ENCODE measurements at places on chromosomes 13 and 19. TPM values are rescaled to one million over a fixed set of nuclear protein-coding genes. Genes with fewer than 3 reads are reported as not detected.

The CKM gene
- not detected for total RNA-seq

The ALKBH7 gene
- total RNA-seq: 62.7 TPM

The KCNC3 gene
- 23.0 TPM for total RNA-seq

The ZNF526 gene
- total RNA-seq: 19.0 TPM

The ZNF599 gene
- 8.1 TPM for total RNA-seq

The DCLK1 gene
- total RNA-seq: not detected

GRCh38 chr19:10617409-10618121 is 7.8 kb upstream of the SLC44A2 start:
- DNase-seq: no peak

DNA sequence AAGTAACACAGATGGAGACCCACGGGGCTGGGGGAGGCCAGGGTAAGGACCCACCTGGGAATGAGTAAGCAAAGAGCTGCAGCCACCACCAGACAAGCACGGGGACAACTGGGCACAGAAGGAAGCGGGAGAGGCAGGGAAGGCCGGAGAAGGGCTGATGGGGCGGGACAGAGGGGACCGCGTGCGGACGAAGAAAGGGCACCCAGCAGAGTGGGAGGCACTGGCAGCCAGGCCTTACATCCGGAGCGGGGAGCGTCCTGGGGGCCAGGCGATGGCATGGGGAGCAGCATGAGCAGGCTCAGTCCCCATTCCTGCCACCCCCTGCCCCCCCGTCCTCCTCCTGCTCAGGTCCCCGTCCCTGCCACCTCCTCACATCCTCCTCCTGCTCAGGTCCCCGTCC is 3.0 kb downstream of the PROZ start:
- no peak for DNase-seq

DNA sequence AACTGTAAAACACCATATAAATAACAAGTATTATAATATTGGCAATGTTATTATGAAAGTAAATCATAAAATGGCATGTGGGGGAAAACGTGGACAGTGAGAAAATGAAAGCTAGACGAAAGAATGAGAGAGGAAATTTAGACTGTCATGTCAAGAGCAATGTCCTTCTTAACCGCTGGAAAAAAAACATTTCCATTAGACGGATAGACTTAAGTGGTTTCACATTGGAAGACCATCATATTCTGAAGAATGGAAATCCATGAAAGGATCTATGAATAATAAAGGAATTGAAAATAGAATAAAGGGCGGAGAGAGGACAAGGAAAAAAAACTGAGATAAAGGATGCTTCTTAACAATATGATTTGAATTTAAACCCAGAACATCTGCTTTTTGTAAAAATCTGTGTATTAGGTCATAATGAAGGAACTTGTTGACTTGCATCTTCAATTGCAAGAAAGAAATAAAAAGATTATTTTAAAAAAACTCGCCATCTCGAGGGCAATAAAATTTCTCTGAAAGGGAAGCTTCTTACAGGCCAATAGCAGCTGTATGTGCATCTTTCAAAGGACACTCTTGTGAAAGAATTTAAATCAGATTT is 90.6 kb downstream of the SPRY2 start:
- DNase-seq: no peak

DNA sequence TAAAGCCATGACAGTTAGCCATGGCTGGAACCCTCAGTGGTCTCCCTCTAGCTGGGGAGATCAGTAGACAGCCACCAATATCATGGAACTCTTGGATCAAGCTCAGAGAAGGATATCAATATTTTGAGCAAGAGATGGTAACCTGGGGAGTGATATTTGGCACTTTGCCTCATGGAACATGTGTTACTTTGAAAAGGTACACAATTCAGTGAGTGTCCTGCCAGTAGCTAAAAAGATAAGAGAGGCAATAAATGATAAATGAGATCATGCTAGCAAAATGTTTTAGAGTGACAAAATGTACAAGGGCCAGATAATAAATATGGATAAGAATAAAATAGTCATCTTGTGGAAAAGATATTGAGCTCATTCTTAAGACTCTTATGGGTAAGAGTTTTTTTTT is 1618.7 kb downstream of the OLFM4 start:
- no peak for DNase-seq

DNA sequence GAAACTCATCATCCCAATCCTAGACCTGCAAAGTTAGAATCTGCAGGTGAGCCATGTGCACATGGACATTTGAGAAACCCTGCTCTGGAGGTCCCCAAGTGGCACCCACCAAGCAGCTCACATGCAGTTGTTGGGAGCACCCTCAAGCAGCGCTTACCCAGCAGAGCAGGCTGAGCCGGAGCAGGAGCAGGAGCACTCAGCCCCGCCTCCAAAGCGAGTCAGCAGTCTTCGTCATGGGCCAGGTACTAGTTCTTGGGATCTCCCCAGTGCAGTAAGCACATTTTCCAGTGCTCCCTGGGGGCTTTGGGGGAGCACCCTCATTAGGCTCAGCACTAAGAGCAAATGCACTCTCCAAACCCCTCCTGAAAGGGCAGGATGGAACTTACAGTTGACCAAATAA is 572.7 kb downstream of the IRS2 start:
- no peak for DNase-seq

- no peak for DNase-seq
Observed at GRCh38 chr13:111353508-111353907, 33.1 kb downstream of the TEX29 start.

- no peak for DNase-seq
Observed at GRCh38 chr19:16036397-16036925, 39.8 kb upstream of the TPM4 start.

- DNase-seq: no peak
Observed at GRCh38 chr13:79237981-79238380, 168.1 kb downstream of the RBM26 start.

- no peak for DNase-seq
Observed at GRCh38 chr13:38767506-38768265, 80.8 kb downstream of the FREM2 start.

DNA sequence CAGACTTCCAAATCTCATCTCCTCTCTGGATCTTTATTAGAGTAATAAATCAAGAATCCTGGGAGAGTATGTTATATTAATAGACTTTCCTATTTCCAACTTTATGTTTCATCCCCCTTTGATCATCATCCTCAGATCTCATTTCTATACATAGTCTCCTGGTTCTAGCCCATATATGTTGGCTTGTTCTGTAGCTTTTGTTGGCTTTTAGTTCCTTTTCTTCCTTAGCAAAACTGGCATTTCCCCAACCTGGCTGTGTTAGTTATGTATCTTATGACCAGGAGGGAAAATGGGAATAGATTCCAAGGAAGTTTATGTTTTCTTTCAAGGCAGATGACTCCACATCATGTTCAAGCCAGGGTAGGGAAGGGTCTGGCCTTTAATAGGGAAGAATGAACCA is 2464.5 kb downstream of the PCDH9 start:
- DNase-seq: no peak

GRCh38 chr19:18967358-18968146 is 26.5 kb upstream of the HOMER3 start:
- DNase-seq: no peak

GRCh38 chr19:50959731-50960500 is 7.1 kb upstream of the KLK5 start:
- no peak for DNase-seq
